ENCODE measurements at places on chromosomes 4 and X. TPM values are rescaled to one million over a fixed set of nuclear protein-coding genes. Genes with fewer than 3 reads are reported as not detected.

DOK7 gene
- not detected for total RNA-seq

RPS3A gene
- 2,542 TPM for total RNA-seq

CENPC gene
- 12.4 TPM for total RNA-seq

TCEANC gene
- 3.2 TPM for total RNA-seq

L1CAM gene
- 2.7 TPM for total RNA-seq

GPM6B gene
- 8.1 TPM for total RNA-seq

PRICKLE3 gene
- 5.9 TPM for total RNA-seq

MND1 gene
- total RNA-seq: 8.4 TPM
